ENCODE measurements at places on chromosomes 2 and 18.
A peak's percentile ranks its signal among the peaks of the same experiment; 100 is the strongest.

DNA sequence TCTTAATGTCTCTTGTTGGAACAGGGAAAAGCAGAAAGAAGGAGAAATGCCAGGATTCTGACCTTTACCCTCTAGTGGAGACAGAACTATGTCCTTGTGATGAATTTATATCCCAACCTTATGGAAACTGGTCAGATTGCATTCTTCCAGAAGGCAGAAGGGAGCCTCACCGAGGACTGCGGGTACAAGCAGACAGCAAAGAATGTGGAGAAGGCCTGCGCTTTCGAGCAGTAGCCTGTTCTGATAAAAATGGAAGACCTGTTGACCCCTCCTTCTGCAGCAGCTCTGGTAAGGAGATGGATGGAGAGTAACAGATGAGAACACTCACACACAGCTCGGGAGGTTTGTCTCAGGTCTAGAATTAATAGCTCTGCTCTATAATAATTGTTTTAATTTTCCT, 552.7 kb upstream of the HNMT start:
- DNase-seq = no peak

- DNase-seq = no peak
Observed at GRCh38 chr2:20355131-20355530, 4.5 kb upstream of the PUM2 start.

DNA sequence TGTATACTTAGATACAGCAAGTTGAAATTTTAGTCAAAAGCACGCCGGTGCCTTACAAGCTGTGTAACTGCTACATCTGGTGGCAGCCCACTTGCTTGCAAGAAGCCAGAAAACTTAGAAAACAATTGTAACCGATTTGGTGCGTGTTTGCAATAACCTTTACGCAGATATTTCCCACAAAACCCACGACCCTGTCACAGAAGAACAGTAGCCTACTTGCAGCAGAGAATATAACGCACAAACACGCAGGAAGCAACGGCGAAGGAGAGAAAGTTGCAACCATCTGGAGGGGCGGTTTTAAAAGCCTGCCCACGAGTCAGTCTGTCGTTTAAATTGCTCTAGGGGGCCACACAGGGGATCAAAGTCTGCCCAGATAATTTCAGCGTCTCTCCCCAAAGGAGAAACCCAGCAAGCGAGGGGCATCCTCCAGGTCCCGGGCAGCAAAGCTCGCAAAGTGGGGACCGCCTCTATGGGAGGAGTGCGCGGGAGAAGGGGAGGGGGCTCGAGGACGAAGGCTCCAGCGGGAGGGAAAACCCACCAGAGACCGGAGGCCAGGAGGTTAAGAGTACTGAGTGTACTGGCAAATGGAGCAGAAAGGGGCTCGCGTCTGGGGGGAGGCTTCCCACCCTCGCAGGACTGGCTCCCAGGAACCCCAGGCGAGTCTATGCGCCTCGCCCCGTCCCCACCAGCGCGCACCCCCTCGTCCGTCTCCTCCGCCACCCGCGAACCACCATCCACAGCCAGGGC, 1.1 kb downstream of the TLK1 start:
- DNase-seq = peak; percentile 31

DNA sequence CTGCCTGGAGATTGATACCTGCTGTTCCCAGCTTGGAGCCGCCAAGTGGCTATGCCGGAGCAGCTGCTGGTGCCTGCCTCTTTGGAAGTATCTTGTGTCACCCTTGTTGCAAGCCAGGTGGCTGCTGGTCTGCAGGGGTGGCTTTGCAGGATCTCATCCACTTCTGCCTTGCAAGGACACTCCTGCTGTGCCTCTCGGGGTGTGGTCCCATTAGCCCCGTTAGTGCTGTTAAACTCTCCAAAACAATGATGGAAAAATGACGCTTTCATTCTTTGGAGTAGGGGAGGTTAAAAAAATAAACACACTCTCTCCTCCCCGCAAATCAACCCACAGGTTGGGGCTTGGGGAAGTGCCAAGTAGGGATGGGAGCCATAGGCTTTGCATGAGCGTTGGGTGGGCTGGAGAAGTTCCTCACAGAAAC, 352.8 kb downstream of the RNF144A start:
- no peak for DNase-seq

DNA sequence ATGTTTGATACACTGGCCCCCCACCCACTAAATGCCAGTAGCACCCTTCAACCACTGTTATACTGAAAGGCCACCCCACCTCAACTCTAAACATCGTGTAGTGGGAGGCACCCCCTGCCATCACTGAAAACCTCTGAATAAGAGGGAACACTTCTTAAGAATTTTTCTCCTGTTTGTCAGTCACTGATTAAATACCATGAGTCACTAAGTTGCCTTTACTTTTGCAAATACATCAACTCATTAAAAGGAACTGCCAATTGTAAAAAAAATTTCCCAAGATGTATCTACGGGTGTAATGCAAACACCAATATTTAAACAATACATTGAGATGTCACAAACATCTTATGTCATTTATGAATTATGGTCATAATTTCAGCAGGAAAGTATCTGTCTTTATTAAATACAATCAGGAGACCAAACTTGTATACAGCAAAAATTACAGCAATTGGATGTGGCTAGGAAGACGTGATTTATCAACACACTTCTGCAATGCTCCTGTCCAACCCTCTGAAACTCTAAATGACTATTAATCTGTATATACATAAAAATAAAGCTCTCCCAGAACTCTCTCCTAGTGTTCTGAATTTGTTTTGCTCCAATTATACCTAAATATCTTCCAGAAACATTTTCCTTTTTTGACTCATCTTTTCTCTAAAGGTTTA, 144.1 kb upstream of the STK17B start:
- DNase-seq = no peak

- DNase-seq = no peak
Observed at GRCh38 chr18:26563024-26563423, 14.7 kb upstream of the KCTD1 start.

- no peak for DNase-seq
Observed at GRCh38 chr2:234565842-234566619, 69.2 kb upstream of the ARL4C start.

- no peak for DNase-seq
Observed at GRCh38 chr2:38981003-38981669, 91.5 kb downstream of the ARHGEF33 start.

- no peak for DNase-seq
Observed at GRCh38 chr2:224948859-224949258, 93.4 kb downstream of the DOCK10 start.

DNA sequence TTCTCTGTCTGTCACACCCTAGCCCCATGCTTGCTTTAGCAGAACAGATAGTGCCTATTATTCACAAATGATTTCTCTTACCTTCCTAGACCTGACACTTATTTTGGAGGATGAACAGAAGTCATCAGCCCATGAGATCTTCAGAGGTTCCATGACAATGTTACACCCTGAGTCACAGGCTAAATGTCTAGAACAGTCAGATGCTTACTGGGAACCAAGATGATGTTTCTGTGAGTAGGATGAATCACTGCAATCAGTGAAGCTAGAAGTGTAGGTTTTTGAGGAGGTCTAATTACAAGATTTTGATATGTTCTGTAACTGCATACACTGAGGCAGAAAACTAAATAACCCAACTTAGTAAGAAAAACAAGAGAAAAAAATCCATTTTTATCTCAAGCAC, 123.0 kb upstream of the THUMPD2 start:
- DNase-seq = peak; percentile 58

GRCh38 chr18:65606551-65607130, 144.2 kb upstream of the CDH7 start:
- DNase-seq = no peak

GRCh38 chr2:154720651-154721050, 22.2 kb downstream of the KCNJ3 start:
- no peak for DNase-seq
